Trophoblast cell (in vitro differentiated cells and primary cell): ENCODE measurements at places on chromosomes 6 and 20.

DNA sequence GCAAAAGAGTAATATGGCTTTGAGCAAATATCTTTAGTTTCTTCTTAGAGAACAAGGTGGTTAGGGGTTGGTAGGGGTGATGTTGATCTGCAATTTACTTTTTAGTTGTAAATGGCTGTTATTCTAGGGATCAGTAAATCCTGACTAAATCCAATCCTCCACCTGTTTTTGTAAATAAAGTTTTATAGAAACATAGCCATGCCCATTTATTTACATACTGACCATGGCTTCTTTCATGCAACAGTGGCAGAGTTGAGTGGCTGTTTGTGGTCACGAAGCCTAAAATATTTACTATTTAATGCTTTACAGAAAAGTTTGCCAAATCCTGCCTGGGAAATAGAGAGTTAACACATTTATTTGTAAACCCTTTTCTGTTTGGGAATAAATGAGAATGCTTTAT lies 14.7 kb downstream of the HIVEP1 start:
- DNase-seq, result no peak

DNA sequence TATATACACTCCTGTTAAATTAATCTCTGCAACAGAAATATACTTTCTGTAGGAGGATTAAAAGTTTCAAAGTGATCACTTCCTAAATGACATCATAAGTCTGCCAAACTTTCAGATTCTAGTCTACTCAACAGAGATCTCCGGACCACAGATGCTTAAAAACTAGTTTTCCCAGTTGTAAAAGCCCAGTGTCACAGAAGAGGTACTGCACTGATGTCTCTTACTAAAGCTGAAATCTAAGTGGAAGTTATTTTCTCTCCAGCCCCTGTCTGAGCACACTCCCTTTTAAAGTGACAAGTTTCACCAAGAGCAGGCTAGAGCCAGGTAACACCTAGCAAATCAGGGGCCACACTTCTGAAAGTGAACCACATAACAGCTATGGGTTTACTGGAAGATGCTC lies 71.6 kb upstream of the DST start:
- DNase-seq, result peak; percentile 56

DNA sequence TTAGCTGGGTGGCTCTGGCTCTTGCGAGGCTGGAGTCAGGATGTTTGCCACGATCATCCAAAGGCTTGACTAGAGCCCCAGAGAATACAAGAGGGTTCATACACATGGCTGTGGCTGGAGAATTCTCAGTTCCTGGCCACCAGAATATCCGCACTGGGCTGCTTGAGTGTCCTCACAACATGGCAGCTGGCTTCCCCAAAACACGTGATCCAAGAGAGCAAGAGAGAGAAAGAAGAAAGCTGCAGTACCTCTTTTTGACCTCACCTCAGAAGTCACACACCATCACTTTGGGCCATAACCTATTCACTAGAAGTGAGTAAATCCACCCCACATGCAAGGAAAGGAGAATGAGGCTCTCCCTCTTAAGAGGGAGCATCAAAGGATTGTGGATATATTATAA lies 21.5 kb upstream of the BPIFB1 start:
- no peak for DNase-seq

DNA sequence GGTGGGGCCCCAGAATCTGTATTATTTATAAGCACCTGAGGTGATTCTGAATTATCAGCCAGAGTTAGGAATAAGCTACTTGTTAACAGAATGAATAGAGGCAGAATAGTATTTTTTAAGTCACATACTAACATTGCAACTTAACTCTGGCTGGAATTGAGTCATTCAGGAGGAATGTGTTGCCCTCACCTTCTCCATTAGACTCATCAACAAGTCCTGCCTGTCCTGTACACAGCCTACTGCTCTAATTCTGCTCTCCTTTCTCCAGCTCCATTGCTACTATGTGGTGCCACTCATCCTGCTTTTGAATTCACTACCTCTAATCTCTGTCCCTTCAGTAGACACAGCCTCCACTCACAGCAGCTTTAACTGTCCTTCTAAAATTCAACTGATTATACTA lies 669.4 kb downstream of the DHX35 start:
- DNase-seq, result peak; percentile 47

DNA sequence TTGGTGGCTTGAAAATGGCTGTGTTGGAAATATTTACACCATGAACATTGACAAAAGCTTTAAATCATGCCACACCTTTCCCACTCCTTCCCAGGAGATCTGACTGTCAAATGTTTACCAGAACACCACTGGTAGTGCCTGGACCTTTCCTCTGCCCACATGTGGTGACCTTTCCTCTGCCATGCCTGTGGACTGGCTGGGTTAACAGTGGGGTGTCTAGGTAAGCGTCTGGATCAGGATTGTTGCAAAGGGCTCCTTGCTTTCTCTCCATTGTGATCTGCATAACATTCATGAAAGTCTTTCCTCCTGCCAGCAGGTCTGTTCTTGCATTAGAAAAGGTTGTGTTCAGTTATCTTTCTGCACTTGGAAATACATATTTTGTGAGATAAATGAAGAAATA lies 572.7 kb downstream of the DHX35 start:
- DNase-seq, result no peak

- DNase-seq, result no peak
Observed at GRCh38 chr6:165480916-165481315, 171.5 kb upstream of the C6orf118 start.

- DNase-seq, result no peak
Observed at GRCh38 chr6:39587080-39587479, 138.1 kb downstream of the KIF6 start.

DNA sequence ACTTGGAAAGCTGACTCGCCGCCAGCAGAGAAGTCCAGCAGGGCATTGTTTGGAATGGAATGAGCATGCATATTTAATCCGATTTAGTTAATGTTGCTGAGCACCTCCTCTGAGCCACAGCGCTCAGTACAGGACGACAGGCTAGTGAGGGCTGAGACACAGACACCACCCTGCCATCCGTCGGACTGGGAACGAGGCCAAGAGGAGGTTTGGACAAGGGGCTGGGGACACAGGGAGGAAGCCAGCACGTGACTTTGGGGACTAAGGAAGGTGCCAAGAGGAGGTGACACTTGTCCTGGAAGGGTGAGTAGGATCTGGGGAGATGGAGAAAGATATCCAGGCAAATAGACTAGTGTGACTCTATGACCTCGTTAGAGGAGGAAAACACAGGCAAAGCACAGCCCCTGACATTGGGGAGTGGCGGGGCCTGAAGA lies 152.5 kb upstream of the ECI2 start:
- DNase-seq, result no peak

- no peak for DNase-seq
Observed at GRCh38 chr6:133957780-133958242, 4.8 kb downstream of the TBPL1 start.

- DNase-seq, result no peak
Observed at GRCh38 chr6:46456297-46456696, 35.0 kb downstream of the RCAN2 start.

GRCh38 chr20:36950414-36951197 lies 902 bp downstream of the SAMHD1 start:
- DNase-seq, result peak; percentile 44

DNA sequence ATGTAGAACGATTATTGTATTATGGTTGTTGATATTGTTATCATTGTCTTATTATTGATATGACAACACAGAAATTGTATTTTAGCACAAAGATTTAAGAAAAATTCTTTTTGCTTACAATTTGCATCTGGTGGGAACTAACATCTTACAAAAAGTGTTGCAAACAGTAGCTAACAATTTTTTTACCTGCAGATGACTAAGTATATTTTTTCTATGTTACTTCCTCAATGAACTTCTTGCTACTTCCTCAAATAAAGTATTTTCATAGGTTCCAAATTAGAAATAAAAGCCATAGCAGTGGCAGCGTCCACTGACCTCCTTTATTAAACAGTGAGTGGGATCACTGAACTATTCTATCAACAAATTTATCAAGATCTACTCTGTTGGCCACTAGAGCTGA lies 847.0 kb downstream of the PHF3 start:
- DNase-seq, result no peak

GRCh38 chr6:170454512-170455285 lies 98.4 kb downstream of the PSMB1 start:
- DNase-seq, result no peak

DNA sequence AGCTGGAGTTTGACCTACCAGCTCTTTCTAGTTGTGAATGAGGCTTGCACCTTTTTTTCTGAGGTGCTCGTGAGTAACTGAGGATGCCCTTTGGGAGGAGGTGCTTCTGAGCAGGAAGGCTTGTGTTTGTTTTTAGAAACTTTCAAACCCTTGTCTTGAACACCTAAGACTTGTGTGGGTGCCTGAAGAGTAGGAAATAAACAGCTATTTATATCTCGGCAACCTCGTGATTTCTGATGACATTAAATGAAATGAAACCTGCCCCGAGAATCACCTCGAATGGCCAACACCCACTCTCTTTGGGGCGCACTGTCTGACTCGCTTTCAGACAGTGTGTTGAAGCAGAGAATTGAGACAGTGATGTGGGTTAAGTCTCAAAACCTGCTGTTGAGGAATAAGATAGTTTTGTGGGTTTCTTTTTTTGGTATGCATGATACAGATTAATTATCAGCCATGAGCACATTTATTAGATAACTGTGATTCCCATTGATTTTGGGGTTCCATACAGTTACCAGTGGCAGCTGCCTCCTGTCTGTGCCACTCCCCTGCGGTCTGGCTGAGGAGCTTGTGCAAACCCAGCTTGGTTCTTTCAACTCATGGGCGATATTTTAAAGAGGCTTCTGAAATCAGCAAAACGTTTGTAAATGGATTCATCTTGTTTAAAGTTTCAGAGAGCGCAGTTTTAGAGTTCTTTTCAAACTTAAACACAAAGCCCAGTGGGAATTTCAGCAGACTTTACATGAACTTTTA lies 8.4 kb downstream of the IRF4 start:
- no peak for DNase-seq

DNA sequence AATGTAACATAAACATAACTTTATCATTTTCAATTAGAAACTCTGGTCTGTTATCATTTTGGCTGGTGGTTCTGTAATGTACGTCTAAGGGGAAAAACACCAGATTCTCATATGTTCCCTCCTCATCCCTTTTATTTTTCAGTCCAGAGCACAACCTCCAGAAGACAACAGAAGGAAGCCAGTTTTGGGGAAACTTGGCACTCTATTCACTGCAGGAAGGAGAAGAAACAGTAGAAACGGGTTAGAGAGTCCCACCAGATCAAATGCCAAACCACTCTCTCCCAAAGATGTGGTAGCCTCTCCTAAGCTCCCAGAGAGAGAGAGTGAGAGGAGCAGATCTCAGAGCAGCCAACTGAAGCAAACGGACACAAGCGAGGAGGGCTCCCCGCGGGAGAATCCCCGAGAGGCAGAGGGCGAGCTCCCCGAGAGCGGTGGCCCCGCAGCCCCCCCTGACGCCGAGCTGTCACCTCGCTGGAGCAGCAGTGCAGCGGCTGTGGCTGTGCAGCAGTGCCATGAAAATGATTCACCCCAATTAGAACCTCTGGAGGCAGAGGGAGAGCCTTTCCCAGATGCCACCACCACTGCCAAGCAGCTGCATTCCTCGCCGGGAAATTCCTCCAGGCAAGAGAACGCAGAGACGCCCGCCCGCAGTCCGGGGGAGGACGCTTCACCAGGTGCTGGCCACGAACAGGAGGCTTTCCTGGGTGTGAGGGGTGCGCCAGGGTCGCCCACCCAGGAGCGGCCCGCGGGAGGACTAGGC lies 117.8 kb downstream of the RTN4IP1 start:
- DNase-seq, result peak; percentile 34

GRCh38 chr20:13852306-13852705 lies 67.5 kb downstream of the NDUFAF5 start:
- no peak for DNase-seq

- DNase-seq, result peak; percentile 94
Observed at GRCh38 chr6:6851059-6851948, 256.5 kb upstream of the RREB1 start.

- no peak for DNase-seq
Observed at GRCh38 chr6:94005835-94006234, 586.5 kb upstream of the EPHA7 start.

DNA sequence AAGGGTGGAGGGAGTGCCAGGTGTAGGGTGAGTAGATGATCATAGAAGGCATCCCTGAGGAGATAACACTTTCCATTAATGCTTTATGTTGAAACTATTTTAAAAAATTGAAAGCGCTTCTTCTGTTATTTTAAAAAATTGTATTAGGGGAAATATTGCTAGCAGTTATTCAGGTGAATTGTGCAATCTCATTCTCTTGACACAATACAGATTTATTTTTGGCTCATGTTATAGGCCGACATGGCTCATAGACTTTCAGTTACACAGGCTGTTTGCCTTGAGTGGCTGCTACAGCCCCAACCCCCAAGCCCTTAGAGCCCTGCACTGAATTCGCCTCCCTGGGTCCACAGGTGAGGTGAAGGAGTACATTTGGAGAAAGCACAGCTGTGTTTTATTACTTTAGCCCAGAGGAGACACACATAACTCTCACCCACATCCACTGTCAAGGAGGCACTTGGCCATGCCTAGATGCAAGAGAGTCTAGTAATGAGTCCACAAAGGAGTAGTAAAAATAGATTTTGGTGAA lies 228.2 kb downstream of the RFPL4B start:
- no peak for DNase-seq

DNA sequence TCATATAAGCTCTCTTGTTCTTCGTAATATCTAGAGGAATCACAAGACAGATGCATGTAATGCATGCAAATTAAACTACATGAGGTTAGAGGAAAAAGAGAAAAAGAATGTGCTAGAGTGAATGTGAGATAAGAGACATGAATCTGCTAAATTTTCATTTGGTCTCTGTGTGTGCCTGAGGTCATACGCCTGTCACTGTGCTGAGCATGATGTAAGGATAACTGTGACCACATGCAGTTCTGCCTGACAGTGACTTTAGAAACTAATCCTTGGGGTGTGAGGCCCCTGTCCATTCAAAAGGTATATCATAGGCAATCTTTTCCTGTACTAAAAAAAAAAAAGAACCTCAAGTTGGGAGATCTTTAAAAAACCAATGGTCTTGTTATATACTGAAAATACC lies 70.6 kb downstream of the SHPRH start:
- no peak for DNase-seq

- DNase-seq, result no peak
Observed at GRCh38 chr20:21105429-21106170, 558 bp downstream of the LINC00237 start.

GRCh38 chr6:12608874-12609273 lies 107.7 kb upstream of the PHACTR1 start:
- no peak for DNase-seq

- peak; percentile 87 for DNase-seq
Observed at GRCh38 chr20:50071039-50071888, 41.7 kb downstream of the UBE2V1 start.

GRCh38 chr20:58005581-58006345 lies 222.7 kb downstream of the ANKRD60 start:
- no peak for DNase-seq

- DNase-seq, result no peak
Observed at GRCh38 chr20:45378191-45378590, at the start of gene TP53TG5. TSS of gene TP53TG5 (minus strand) at chr20:45378325. CDS start at chr20:45378236, 89 bp downstream.

- DNase-seq, result peak; percentile 32
Observed at GRCh38 chr6:26284537-26285142, 80.4 kb upstream of the BTN3A2 start.
